ENCODE measurements at places on chromosomes 1 and 21.
A peak's percentile ranks its signal among the peaks of the same experiment; 100 is the strongest.

DNA sequence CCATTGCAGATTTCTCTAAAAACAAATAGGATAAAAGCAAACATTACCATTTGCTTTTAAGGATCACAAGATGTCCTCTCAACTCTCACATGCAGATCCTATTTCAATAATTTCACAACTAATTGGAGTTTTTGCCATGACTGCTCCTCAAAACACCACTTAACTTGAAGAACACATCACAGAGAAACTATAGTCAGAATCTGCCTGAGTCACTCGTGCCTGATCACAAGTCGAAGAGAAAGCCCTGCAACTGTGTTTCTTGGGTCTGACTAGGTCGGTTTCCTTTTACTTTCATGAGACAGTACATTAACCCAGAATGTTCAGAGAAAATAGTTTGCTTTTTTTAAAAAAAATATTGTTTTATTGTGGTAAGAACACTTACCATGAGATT, 46.3 kb upstream of the SMYD2 start:
- DNase-seq = no peak

GRCh38 chr1:4425892-4426291, 228.5 kb upstream of the AJAP1 start:
- DNase-seq = no peak

GRCh38 chr1:1020415-1021009, 592 bp downstream of the AGRN start:
- peak; percentile 90 for DNase-seq

- peak; percentile 47 for DNase-seq
Observed at GRCh38 chr21:20997311-20997635, 936 bp upstream of the NCAM2 start.

DNA sequence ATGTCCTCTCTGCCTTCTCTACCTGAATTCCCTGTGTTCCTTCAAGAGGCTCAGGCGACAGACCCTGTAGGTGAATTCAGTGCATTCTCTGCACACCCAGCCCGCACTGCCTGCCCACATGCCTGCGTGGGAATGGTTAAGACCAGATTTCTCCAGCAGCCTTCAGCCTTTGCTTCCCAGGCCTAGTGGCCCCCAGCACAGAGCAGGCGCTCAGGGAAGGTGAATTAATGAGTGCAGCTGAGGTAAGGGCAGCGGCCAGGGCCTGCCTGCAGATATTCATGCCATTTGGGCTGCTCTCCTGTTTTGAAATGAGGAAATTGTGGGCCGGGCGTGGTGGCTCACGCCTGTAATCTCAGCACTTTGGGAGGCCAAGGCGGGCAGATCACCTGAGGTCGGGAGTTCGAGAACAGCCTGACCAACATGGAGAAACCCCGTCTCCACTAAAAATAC, 45.5 kb downstream of the IER5 start:
- no peak for DNase-seq

Measured in upper lobe of left lung (tissue), 6 donors.